ENCODE measurements at places on chromosomes 11 and 22.
A peak's percentile ranks its signal among the peaks of the same experiment; 100 is the strongest.

DNA sequence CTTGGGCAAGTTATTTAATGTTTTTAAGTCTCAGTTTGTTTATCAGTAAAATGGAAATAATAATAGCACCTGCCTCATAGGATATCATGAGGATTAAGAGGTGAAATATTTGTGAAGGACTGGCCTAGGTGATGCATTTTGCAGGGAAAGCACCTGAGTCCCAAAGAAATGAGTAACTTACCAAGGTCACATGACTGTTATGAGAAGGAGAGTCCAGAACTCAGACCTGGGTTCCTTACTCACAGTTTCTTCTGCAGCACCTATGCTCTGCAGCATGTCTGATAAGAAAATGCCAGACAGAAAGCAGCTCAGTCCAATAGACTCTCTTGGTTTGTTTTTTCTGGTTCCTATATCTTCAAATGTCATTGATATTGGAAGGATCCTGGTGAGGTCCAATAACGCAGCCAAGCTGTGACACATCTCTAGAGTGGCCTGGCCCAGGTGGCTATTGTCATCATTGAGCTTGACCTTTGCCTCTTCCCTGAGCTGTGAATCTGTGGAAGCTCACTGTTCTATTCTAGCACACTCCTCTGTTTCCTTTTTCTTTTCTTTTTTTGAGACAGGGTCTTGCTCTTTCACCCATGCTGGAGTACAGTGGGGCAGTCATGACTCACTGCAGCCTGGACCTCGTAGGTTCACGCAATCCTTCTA is 174.7 kb upstream of the NAV2 start:
- DNase-seq: no peak

GRCh38 chr11:123584186-123584585 is 70.2 kb downstream of the SCN3B start:
- DNase-seq: no peak

GRCh38 chr11:128757886-128758612 is 64.2 kb downstream of the FLI1 start:
- peak; percentile 73 for DNase-seq

GRCh38 chr11:112051768-112052167 is 22.0 kb downstream of the PIH1D2 start:
- DNase-seq: no peak

GRCh38 chr11:126311401-126312291 is 7.8 kb downstream of the DCPS start:
- DNase-seq: no peak

DNA sequence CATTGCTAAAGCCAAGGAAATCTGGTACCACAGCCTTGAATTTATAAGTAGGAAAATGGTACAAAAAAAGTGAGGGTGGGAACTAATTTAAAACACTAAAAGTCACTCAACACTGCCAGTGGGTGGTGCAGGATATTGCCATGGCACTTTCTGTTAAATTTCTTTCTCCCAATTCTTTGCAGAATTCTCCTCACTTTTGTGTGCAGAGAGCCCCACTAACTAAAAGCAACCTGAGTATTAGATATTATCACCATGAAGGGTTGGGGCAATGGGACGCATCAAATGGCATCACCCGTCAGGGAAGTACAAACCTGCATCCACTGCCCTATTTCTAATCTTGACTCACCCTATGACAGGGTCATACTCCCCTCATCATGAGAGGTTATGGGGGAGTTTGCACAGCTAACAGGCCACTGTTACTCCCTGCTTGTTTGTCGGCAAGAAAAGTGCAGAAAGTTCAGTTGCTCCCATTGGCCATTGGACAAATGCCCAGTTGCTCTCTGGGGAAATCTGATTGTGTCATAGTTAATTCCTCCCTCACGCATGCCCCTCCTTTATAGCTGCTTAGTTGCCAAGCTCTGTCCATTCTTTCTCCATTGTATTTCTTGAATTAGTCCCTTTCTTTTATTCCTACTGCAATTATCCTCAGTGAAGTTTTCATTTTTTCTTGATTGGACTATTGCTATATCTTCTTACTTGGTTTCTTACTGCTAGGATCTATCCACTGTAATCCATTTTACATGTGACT is 93.8 kb upstream of the BLID start:
- no peak for DNase-seq

GRCh38 chr11:13920756-13921155 is 41.8 kb upstream of the SPON1 start:
- DNase-seq: no peak

DNA sequence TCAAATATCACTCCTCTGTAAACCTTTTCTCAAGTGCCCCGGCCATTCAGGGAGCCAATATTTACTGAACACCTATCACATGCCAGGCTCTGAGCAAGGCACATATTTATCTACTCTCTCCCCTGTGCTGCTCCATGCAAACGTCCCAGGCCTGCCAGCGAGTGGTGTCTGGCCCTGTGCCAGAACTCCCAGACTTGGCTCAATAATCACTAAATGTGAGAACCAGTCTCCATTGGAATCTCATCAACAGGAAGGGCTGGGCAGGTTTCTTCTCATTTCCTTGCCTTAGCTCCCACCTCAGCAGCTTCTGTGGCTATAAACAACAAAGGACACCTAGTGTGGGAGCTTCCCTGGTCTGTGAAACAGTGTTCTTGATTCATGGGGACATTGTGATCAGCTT is 21.7 kb downstream of the RASSF10 start:
- no peak for DNase-seq

DNA sequence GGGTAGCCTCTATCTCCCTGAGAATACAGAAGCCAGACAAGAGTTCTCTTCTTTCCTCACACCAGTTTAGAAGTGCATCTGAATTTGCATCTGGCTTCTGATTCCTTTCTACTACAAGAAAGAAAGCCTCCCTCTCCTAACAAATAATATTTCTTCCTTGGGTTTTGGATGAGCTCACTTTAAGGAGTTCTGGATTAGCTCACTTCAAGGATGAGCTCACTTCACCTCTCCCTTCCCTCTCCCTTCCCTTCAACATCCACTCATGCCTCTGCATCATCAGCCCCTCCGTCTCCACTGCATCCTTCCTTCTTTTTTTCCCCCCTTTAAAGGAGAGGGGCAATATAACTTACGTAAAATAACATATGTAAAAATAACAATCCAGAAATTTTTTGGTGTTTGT is 1.6 kb upstream of the MTNR1B start:
- DNase-seq: no peak

GRCh38 chr22:42993651-42994275 is 21.2 kb downstream of the PACSIN2 start:
- no peak for DNase-seq

- DNase-seq: no peak
These were observed 35.0 kb upstream of the OR9G4 start for GRCh38 chr11:56783448-56784041.

DNA sequence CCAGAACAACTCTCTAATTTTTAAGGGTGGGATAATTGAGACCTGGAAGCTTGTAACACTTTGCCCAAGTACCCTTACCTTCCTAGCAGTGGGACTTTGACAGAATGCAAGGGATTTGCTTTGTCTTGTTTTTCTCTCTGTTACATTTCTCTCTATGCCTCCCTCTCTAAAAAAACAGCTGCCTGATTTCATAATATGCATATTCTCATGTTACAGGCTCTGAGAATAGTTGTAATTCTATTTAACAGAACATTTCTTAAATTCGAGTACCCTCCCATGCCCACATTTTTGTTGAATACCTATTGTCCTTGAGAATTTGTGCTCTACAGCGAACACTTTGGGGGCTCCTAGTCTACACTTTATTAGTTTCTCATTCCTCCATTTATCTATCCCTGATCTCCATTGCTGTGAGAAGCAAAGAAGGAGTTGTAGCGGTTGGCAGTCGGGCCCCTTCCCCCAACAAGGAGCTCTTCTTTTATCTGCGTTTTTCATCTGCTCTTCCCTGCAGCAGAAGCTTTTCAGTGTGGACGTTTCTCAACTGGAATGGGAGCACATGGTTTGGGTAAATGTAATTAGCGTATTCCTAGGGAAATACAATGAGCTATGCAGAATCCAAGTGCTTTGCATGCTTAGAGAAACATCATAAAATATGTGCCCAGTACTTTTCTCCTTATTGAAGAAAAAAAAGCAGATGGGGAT is 117.7 kb upstream of the CCDC90B start:
- DNase-seq: no peak

GRCh38 chr11:102727890-102728289 is 3.1 kb upstream of the MMP8 start:
- no peak for DNase-seq

GRCh38 chr11:62120431-62120830 is 3.4 kb upstream of the INCENP start:
- DNase-seq: no peak
